ENCODE measurements at places on chromosomes 1 and 21.

DNA sequence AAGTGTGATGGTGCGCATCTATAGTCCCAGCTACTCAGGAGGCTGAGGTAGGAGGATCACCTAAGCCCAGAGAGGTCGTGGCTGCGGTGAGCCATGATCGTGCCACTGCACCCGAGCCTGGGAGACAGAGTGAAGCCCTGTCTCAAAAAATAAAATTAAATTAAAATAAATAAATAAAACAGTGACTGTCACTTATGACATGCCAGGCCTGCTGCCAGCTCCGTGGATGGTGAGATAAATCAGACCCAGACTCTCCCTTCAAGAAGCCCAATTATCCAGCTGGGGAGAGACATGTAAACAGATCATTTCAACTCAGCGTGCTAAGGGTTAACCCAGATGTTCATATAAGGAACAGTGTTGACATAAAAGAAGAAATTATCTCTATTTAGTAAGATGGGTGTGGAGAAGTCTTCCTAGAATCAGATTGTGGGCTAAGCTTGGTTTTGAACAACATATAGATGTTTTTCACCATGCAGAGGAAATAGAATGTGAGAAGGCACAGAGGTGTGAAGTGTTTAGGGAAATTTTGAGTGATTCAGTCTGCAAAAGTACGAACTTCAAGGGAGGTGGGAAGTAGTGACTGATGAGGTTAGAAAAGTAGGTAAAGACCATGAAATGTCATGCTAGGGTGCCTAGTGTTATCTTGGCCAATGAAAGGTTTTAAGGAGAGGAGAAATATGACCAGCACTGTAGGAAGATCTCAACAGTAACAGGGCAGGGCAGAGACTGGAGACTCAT lies 18.3 kb downstream of the YARS1 start:
- no peak for DNase-seq

DNA sequence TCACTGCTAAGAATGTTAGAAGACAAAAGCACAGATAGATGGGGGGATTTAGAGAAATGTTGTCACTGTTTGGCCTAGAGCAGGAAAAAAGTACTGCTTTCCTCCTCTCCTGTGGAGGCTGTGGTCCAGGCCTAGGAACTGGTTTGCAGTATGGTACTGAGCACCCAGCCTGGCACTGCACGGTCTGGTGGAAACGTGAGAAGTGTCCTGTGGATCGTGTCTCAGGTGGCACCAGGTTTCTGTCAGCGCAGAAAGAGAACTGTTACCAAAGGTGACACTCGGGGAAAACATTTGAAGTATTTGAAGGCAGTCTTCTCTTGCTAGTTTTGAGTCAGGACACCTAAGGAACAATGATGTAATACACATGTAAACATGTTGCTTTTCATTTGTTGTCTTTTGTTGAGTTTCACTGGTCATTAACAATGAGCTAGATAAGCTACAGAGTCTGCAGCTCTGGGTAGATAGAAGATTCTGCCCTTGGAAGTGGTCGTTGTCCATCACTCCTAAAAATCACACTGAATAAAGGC lies 63.0 kb downstream of the B3GALNT2 start:
- DNase-seq = no peak

GRCh38 chr1:30852026-30852425 lies 56.5 kb downstream of the SDC3 start:
- no peak for DNase-seq

GRCh38 chr1:5833911-5834310 lies 158.3 kb downstream of the NPHP4 start:
- no peak for DNase-seq

GRCh38 chr1:237040823-237041222 lies 1.2 kb upstream of the RYR2 start:
- DNase-seq = no peak

DNA sequence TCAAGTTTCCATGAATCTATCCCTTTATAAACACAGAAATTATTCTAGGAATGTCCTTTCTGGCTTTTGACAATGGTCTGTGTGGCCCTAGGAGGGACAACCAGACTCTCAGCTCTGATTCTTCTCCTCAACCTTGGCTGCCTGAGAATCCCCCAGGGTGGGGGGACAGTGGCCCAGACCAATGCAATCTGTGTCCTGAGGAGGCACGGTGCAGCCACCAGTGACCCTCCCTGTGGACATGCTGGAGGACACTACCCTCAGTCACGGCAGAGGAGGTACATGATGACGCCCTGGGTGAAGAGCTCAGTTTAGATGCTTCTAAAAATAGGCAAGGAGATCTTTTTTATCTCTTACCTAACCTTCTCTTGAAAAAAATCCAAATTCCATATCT lies 91.7 kb downstream of the PGBD5 start:
- no peak for DNase-seq

DNA sequence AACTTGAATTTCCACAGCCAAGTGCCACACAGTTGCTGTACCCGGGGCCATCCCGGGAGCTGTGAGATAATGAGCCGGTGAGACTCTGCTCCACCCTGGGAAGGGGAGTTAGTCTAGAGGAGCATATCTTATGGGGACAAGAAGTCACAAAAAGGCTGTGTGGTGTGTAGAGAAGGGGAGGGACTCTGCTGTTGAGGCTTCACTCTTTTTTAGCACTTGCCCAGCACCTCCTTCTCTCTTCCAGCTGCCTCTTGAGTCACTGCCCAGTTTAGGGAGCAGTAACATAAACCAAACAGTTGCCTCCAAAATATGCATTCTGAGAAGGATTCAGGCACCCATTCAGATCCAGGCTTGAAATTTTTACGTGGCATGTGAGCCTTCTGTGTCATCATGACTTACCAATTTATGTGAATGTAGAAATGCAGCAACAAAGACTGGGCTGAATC lies 744 bp upstream of the WDR26 start:
- peak; percentile 60 for DNase-seq

DNA sequence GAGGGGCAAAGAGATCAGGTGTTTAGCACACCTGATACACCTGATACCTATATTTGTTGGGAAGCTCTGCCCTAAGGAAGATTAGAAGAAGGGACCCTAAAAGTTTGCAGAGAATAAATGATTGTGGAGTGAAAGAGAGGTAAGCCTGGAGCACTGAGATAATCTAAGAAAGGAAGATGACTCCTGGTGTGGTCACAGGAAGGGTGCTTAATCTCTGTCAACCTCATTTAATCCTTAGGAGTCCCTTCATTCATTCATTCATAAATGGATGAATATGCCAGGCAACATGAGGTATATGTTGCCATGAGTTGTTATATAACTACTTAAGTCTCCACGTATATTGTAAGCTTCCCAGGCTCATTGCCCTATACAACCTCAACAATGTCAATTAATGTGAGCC lies 16.2 kb upstream of the MNDA start:
- DNase-seq = no peak

DNA sequence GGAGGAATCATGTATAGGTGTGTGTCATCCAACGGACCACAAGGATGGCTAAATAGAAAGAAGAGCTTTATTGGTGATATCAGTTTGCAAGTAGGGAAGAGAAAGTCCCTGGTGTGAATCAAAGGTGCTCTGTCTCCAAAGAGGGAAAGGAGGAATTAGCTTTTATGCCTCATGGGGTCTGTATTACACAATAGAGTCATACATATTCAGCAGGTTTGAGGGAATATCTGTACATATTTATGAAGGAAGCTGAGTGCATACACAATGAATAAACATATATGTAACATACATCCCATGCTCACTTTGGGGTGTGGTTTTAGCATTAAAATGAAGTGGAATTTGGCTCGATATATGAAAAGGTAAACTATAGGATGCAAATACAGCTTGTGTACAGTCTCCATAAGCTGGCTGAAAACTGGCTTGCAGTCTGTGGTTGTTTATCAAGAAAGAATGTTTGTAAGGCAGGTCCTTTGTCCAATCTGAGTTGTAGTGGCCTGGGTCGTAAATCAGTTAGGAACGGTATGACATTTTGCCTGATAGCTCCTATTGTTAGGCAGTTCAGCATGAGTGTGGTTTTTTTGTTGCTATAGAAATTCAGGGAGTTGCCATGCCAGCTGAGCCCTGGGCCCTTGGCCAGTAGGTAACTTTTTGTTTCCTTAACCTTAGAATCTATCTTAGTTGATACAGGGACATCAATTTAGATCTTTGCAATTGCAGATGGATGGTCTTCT lies 198.0 kb upstream of the ZP4 start:
- DNase-seq = no peak

GRCh38 chr1:60448850-60449249 lies 375.3 kb upstream of the C1orf87 start:
- no peak for DNase-seq

All from KBM-7 (cell line).